ENCODE measurements at places on chromosomes 16 and 17. TPM values are rescaled to one million over a fixed set of nuclear protein-coding genes. Genes with fewer than 3 reads are reported as not detected.
A peak's percentile ranks its signal among the peaks of the same experiment; 100 is the strongest.

DNA sequence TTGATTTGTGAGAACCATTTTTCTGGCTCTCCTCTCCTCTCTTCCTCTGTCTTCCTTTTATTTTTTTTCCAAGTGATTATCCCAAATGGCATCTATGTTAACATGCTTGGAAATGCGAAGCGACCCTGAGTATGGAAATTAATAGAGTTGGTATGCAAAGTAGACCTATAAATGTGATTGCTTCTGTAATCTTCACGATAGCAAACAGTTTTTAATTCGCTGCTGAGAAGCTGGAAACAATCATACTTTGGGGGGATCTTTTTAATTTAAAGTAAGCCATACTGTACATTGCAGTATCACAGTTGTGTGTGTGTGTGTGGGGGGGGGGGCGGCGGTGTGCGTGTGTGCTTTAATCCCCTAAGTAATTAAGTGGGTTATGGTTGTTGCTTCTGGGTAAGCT, 233.3 kb downstream of the CDH13 start:
- no peak for DNase-seq

GRCh38 chr16:87252269-87252970, 64.8 kb downstream of the C16orf95 start:
- DNase-seq, result no peak

GRCh38 chr17:80817321-80817845, 174.3 kb upstream of the CHMP6 start:
- no peak for DNase-seq

GRCh38 chr17:77106874-77107358, 33.9 kb upstream of the SEC14L1 start:
- DNase-seq, result no peak

GRCh38 chr16:65833171-65833871, 533.2 kb upstream of the CDH5 start:
- DNase-seq, result no peak

DNA sequence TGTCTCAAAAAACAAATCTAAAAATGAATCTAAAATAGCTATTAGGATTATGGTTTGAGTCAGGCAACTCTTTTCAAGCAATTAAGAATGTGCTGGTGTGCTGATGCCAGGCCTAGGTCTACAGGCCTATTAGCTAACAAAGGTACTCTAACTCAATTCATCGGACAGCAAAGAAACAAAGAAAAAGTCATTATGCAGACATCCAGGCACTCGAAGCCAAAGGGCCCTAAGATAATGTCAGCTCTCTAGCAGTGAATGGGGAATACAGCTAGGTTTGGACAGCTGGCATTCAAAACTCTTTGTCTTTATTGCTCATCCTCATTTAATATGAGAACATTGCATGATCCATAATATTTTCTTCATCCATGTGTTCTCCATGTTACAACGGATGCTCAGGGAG, 108.5 kb downstream of the TMEM114 start:
- no peak for DNase-seq

DNA sequence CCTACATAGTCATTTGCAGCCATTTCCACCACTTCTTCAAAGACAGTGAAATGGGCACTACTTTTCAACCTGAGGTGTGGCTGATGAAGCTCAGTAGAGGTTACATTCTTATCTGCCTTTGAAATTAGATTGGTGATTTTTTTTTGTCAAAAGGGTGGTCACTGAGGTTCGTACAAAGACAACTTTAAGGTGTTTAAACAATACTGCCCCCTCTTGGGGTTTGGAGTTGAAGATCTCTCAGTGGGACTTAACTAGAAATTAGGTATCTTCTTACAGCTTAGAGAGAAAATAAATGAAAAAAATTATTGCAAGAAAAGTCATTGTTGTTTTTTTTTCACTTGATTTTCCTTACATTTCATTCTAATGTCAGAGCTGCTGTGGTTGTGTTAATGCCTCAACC, 713.2 kb downstream of the CDH11 start:
- no peak for DNase-seq

GRCh38 chr17:794876-795275, 12.7 kb downstream of the MRM3 start:
- DNase-seq, result peak; percentile 41

GRCh38 chr17:55225237-55225636, 39.5 kb upstream of the HLF start:
- no peak for DNase-seq

- DNase-seq, result no peak
These were observed 20.3 kb upstream of the CALB2 start for GRCh38 chr16:71338193-71338592.

DNA sequence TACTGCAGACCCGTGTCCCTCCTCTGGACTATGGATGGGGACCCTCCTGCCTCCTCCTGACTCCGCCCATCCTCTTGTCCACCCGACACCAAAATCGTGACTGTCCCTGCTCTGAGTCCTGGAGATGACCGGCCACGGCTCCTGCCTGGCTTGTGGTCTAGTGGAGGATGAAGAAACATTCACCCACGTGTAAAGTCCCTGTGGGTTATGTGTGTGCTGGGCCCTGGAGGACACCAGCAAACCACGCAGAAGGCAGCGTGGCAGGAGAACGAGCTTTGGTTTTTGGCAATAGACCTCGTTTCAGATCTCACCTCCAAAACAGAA, 11.9 kb downstream of the SPNS2 start:
- DNase-seq, result no peak

- no peak for DNase-seq
These were observed 61.1 kb upstream of the CIBAR2 start for GRCh38 chr16:85173146-85173980.

GRCh38 chr17:39080421-39081078, 70.9 kb downstream of the PLXDC1 start:
- no peak for DNase-seq

DNA sequence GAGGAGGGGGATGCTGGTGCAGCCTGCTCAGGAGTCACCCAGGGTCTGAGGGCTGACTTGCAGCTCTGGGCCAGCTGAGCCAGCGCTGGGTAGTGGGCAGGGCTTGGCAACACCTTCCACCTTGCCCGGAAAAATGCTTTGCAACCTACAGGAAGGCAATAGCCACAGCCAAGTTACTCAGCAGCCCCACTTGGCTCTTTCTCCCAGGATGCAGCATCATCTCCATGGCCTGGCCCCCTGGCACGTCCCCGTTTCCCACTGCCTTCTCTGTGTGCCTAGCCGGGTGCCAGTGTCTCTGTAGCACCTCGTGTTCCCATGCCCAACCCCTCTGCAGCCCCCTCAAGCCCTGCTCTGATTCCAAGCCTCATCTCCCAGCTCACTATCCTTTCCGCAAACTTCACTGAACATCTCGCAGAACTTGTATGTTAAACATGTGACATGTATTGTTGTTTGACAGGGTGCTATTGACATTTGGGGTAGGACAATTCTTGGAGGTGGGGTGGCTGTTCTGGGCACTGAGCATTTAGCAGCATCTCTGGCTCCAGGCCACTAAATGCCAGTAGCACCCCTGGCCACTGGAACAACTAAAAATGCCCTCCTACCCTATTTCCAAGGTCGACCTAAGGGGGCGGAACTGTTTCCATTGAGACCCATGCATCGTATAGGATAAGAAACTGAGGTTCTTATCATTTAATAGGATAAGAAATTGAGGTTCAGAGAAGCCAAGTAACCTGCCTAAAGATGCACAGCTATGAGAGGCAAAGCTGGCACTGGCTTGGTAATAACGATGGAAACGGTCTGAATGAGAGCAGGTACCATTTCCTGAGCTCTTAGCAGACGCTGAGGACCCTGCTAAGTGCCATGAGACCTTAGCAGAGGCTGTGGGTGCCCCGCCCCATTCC, 12.2 kb downstream of the DEXI start:
- no peak for DNase-seq

DNA sequence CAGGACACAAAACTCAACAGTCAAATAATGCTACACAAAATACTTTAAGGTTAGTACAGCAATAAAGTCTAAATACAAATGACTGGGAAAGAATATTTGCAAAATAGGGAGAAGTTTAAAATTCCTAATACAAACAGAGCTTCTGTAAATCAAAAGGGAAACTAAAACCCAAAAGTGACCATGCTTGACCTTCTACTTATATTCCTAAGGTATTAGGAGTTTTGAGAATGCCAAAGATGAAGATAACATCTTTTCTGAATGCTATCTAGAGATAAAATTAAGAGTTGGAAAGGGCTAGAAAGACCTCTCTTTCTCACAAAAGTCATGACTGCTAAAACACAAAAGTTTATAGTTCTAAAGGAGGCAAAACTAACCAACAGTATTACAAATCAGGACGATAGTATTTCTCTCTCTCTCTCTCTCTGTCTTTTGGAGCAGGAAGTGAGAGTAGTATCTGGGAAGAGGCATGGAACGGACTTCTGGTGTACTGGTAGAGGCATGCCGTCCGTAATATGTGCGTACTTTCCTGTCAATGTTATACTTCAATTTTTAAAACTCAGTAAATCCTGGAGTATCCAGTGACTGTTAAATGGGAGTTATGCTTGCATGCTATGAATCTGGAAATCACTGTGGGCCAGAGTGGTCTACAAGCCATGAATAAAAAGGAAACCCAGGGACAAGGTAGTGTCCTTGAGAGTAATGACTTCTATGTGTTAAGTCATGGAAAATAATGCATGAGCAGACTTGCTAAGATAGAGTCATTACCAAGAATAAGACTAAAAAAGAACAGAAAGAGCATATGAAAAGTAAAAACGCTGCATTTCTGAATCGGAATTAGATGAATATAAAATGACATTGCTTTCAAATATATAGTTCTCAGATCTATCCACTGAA, 49.7 kb upstream of the ANKFY1 start:
- no peak for DNase-seq

- no peak for DNase-seq
These were observed 18.4 kb upstream of the EXOSC6 start for GRCh38 chr16:70270176-70270575.

DNA sequence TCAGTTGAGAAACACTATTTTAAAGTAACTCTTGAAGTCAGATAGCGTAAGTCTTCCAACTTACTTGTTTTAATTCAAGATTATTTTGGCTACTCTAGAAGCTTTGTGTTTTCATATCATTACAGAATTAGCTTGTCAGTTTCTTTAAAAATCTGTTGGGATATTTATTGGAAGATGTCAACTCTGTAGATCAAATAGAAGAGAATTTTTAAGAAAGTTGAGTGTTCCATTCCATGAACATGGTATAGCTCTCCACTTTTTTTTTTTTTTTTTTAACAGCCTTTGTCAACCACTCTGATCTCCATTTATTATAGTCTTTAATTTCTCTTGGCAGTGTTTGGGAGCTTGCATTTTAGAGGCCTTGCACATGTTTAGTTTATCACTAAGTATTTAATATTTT, 28.7 kb downstream of the NLK start:
- DNase-seq, result no peak

DNA sequence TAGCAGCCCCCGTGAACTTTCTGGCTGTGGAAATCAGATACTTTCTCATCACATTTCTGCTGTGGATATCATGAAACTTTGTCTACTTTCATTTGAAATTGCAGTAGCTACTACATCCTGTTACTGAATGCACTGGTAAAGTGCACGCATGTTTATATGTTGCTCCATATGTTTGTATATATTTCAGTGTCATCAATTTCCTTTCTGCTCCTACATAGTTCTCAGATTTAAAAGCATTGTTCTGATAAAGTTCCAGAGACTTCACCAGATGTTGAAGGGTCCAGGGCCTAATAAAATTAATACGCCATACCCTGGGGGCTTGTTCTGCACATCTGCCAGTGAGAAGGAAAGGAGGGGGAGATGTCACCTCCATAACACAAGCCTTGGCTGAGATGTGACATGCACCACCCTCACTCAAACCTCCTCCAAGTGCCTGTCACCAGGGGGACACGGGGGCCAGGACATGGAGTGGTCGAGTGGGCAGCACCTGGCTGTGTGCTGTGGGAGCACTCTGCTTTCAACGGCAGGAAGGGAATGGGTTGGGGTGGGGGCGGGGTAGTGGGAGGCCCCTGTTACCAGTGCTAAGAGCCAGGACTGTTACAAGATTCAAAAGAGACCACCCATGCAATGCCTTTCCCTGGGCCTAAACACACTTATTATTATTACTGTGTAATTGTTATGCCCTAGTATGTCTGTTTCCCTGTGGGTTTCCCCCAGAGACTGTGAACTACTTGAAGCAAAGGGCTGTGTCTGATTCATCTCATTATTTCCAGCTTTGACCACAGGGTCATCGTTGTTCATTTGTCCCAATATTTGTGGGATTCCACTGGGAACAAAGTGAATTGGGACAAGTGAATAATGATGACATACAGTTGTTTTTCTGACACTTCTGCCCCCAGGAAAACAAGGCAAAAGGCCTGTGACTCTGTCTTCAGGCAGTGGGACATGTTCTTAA, 193.4 kb downstream of the FOXL1 start:
- DNase-seq, result no peak

DNA sequence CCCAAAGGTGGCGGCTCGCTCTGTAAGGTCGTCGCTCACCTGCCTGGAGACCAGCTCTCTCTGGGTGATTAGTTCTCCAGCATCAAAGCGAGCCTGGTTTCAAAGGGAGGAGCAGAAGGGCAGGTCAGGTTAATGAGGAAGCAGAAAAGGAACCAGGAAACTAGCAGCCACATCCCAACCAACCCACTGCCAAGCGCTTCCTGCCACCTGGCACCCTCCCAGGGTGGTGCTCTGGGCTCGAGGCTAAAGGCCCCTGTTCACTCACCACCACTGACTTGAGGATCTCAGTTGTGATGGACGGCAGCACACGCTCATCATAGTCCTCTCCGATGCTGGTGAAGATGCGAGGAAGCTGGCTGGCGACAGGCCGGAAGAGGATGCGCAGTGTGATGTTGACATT, 5.6 kb downstream of the PHB1 start:
- DNase-seq, result no peak

- DNase-seq, result no peak
These were observed 12.0 kb downstream of the TBC1D24 start for GRCh38 chr16:2486645-2487516.

DNA sequence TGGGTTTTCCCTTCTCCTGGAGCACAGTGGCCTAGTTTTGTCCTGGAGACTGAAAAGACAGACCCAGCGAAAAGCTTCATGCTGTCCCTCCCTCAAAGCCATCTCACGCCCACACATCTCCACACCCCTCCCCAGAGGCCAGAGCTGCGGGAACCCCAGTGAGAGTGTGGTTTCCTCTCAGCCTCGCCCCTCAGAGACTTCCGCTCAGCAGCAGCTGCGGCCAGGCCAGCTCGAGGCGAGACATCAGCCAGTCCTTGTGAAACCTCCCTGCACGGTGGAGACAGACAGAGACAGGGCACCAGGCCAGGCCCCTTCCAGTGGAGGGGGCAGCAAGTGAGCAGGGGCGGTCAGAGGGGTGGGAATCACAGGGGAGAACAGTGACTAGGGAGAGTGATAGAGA, 77.0 kb upstream of the TNRC6C start:
- no peak for DNase-seq

- DNase-seq, result no peak
These were observed 639 bp upstream of the TRIM65 start for GRCh38 chr17:75897160-75898019.

- no peak for DNase-seq
These were observed 37.4 kb upstream of the RPH3AL start for GRCh38 chr17:390025-390424.

- no peak for DNase-seq
These were observed 21.6 kb upstream of the RASL10B start for GRCh38 chr17:35709874-35710273.

- DNase-seq, result peak; percentile 90
These were observed 8.4 kb upstream of the GLIS2 start for GRCh38 chr16:4307215-4308037.

The UNC13D gene
- total RNA-seq, result 11.3 TPM

The SKAP1 gene
- total RNA-seq, result not detected

The TPSG1 gene
- total RNA-seq, result not detected

The HOXB6 gene
- total RNA-seq, result 21.0 TPM

The MYO1C gene
- 367 TPM for total RNA-seq

The KRTAP1-1 gene
- total RNA-seq, result not detected

The RNF222 gene
- not detected for total RNA-seq

The TPSAB1 gene
- 20.8 TPM for total RNA-seq

The WFDC1 gene
- total RNA-seq, result 4.7 TPM

The CCL7 gene
- total RNA-seq, result not detected

The OTOP2 gene
- total RNA-seq, result not detected

The GSE1 gene
- 65.6 TPM for total RNA-seq

The PDIA2 gene
- total RNA-seq, result 2.7 TPM
